Thoracic aorta (tissue), 2 donors: ENCODE measurements at places on chromosomes 3 and 15. TPM values are rescaled to one million over a fixed set of nuclear protein-coding genes. Genes with fewer than 3 reads are reported as not detected.

- no peaks in the 10 kb centered on the region for H3K4me1 ChIP-seq
- H3K27ac ChIP-seq: no peak overlapping the region
- H3K36me3 ChIP-seq: no peaks in the 10 kb centered on the region
- H3K27me3 ChIP-seq: no peaks in the 10 kb centered on the region
- H3K4me3 ChIP-seq: no peak overlapping the region
These were observed 36.7 kb upstream of the ARHGEF3 start for GRCh38 chr3:56838448-56838847.

GRCh38 chr3:44104668-44105321 is 136.9 kb upstream of the TOPAZ1 start:
- no peaks in the 10 kb centered on the region for H3K4me1 ChIP-seq
- H3K27me3 ChIP-seq: no peaks in the 10 kb centered on the region
- H3K4me3 ChIP-seq: no peak overlapping the region

DNA sequence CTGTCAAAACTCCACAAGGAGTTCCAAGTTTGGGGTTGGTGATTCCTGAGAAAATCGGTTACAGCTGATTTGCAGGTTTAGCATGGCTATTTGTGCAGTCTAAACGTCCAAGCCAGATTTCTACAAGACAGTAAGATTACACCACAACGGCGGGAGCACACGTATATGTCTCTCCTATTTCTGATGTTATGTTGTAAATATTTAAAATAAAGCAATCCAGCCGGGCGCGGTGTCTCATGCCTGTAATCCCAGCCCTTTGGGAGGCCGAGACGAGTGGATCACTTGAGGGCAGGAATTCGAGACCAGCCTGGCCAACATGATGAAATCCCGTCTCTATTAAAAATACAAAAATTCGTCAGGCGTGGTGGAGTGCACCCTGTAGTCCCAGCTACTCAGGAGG is 106.8 kb upstream of the IGF1R start:
- H3K36me3 ChIP-seq: no peaks in the 10 kb centered on the region
- no peak for DNase-seq
- no peak overlapping the region for H3K4me3 ChIP-seq

DNA sequence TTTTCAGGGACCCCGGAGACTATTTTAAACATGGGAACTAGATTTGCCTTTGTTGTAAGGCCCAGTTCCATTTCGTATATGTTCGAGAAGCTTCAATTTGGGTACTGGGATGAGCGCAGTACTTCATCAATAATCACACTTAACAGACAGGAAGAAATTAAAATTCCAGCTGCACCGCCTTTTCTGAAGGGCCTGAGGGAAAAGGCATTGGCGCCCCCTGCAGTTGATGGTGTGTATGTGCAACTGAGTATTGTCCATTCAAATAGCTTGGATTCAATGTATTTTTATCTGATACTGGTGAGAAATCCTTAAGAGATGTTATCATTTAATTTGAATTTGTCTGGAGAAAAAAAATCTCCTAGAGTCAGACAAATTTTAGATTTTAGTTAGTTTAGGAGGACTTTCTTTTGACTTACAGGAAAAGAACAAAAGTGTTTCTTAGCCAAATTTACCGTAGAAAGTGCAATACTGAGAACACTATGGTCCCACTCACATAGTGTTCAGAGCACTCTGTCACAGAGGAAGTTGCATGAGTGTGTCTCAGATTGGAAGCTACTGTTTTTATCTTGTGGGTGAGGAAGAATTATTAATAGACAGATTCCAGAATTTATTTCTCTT is 5.4 kb upstream of the ALDH1A2 start:
- DNase-seq: no peak
- H3K4me1 ChIP-seq: no peaks in the 10 kb centered on the region

GRCh38 chr3:193129607-193130006 is 111.4 kb upstream of the PLAAT1 start:
- H3K36me3 ChIP-seq: no peaks in the 10 kb centered on the region
- no peaks in the 10 kb centered on the region for H3K27me3 ChIP-seq
- H3K4me1 ChIP-seq: no peaks in the 10 kb centered on the region
- no peak for DNase-seq

- no peaks in the 10 kb centered on the region for H3K4me1 ChIP-seq
- H3K27me3 ChIP-seq: no peaks in the 10 kb centered on the region
- no peak overlapping the region for H3K4me3 ChIP-seq
- no peaks in the 10 kb centered on the region for H3K36me3 ChIP-seq
These were observed 120.9 kb upstream of the P2RY1 start for GRCh38 chr3:152713989-152714388.

- H3K27ac ChIP-seq: no peak overlapping the region
- H3K4me3 ChIP-seq: peak overlapping the region; percentile 46
- H3K4me1 ChIP-seq: peaks cover 9% of the 10 kb centered on the region
- peaks cover 4% of the 10 kb centered on the region for H3K27me3 ChIP-seq
- no peaks in the 10 kb centered on the region for H3K36me3 ChIP-seq
- DNase-seq: no peak
These were observed 108.4 kb upstream of the SLC6A11 start for GRCh38 chr3:10707400-10708215.

DNA sequence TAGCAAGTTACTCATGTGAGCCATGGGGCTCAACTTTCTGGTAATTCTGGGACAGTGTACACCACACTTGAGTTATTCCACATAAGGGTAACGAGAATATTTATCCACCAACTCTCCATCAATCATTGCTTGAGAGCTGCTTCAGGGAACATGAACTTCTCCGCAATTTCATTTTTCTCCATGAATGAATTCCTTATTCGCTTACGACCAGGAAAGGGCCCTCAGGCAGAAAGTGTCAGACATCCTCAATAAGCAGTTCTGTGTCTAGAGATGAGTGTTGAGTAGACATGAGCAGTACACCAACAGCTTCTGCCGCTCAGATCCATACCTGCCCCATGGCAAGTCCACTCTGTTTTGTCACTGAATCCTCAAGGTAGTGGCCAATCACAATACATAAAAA is 24.8 kb upstream of the IQCF2 start:
- DNase-seq: no peak
- no peaks in the 10 kb centered on the region for H3K36me3 ChIP-seq
- H3K27me3 ChIP-seq: no peaks in the 10 kb centered on the region
- H3K4me3 ChIP-seq: no peak overlapping the region

DNA sequence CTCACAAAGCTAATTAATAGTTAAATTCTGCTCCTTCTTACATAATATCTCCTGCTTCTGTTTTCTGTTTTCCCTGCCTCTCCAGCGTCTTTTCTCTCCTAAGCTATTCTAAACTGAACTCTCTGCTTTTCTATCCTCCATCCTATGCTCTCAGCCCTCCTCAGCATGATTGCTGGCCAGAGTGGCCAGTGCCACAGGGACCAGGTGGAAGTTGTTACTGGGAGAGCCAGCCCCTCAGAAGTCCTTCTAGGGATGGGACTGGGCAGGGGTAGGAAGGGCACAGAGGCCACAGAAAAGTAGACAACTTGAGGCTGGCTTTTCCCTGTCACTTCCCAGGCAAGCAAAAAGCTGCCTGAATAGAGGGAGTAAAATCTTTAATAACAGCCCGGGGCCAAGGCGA is 76.8 kb downstream of the LARS2 start:
- H3K36me3 ChIP-seq: peaks cover 2% of the 10 kb centered on the region
- no peaks in the 10 kb centered on the region for H3K27me3 ChIP-seq
- no peak overlapping the region for H3K27ac ChIP-seq
- DNase-seq: no peak
- no peak overlapping the region for H3K4me3 ChIP-seq
- no peaks in the 10 kb centered on the region for H3K4me1 ChIP-seq

GRCh38 chr15:77415450-77416147 is 4.3 kb downstream of the PEAK1 start:
- H3K36me3 ChIP-seq: no peaks in the 10 kb centered on the region
- no peaks in the 10 kb centered on the region for H3K27me3 ChIP-seq
- no peak overlapping the region for H3K27ac ChIP-seq
- no peak overlapping the region for H3K4me3 ChIP-seq
- DNase-seq: no peak

GRCh38 chr15:58159827-58160386 is 21.7 kb downstream of the AQP9 start:
- no peak overlapping the region for H3K4me3 ChIP-seq
- H3K36me3 ChIP-seq: no peaks in the 10 kb centered on the region
- H3K4me1 ChIP-seq: no peaks in the 10 kb centered on the region
- H3K27ac ChIP-seq: no peak overlapping the region

GRCh38 chr3:188404124-188404523 is 250.2 kb downstream of the LPP start:
- peaks cover 49% of the 10 kb centered on the region for H3K4me1 ChIP-seq
- H3K27ac ChIP-seq: no peak overlapping the region
- no peak for DNase-seq
- no peak overlapping the region for H3K4me3 ChIP-seq

GRCh38 chr15:64931381-64931780 is 19.7 kb downstream of the ANKDD1A start:
- no peak overlapping the region for H3K4me3 ChIP-seq
- H3K27me3 ChIP-seq: no peaks in the 10 kb centered on the region

- H3K27ac ChIP-seq: peak overlapping the region; percentile 97
- no peaks in the 10 kb centered on the region for H3K27me3 ChIP-seq
- no peaks in the 10 kb centered on the region for H3K36me3 ChIP-seq
- peak overlapping the region; percentile 95 for H3K4me3 ChIP-seq
- DNase-seq: no peak
These were observed 483 bp downstream of the EHD4 start for GRCh38 chr15:41971895-41972252.

Gene DAZL
- total RNA-seq: not detected

Gene KLHL6
- total RNA-seq: 10.2 TPM

Gene PRR20G
- not detected for total RNA-seq

Gene CCR9
- not detected for total RNA-seq

Gene LRRC2
- total RNA-seq: 0.42 TPM

Gene MINAR1
- total RNA-seq: 1.3 TPM

Gene CD96
- total RNA-seq: 5.1 TPM
